ENCODE measurements at places on chromosomes 16 and 17. TPM values are rescaled to one million over a fixed set of nuclear protein-coding genes. Genes with fewer than 3 reads are reported as not detected.

Gene TAC4
- not detected for total RNA-seq

Gene DOK4
- 29.0 TPM for total RNA-seq

Gene DNASE1L2
- 0.72 TPM for total RNA-seq

Gene CCL2
- 56.3 TPM for total RNA-seq
